ENCODE measurements at places on chromosomes 1 and 21. TPM values are rescaled to one million over a fixed set of nuclear protein-coding genes. Genes with fewer than 3 reads are reported as not detected.

The LAMB3 gene
- total RNA-seq, result 0.72 TPM

DNA sequence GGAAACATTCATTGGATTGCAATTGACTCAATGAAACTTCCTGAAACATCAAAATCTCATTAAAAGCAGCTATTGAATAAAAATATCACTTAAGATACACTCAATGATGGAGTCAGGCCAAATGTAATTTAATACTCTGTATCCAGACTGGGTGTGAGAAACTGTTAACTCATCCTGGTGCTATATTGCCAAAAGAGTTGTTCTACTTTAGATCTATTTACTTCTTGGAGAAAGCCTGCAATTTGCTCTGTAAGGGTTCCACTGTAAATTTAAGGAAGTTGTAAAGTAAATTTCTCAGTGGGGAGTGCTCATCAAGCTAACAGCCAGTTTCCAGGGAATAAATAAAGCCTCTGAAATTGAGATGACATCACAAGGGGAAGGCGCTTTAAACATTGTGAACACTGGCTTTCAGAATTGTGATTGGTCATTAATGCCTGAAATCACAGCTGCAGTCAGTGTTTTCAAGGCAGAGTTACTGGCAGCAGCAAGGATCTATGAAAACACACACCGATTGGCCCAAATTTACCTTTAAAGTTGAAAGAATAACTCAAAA lies 91.4 kb downstream of the OLFM3 start:
- no peak overlapping the region for H3K27ac ChIP-seq
- no peaks in the 10 kb centered on the region for H3K27me3 ChIP-seq
- no peaks in the 10 kb centered on the region for H3K4me1 ChIP-seq
- no peaks in the 10 kb centered on the region for H3K36me3 ChIP-seq

GRCh38 chr1:19517017-19517416 lies 31.7 kb upstream of the CAPZB start:
- H3K27me3 ChIP-seq, result peaks cover 3% of the 10 kb centered on the region
- H3K4me3 ChIP-seq, result no peak overlapping the region
- H3K4me1 ChIP-seq, result peaks cover 5% of the 10 kb centered on the region

The MTMR11 gene
- 1.7 TPM for total RNA-seq

The C1orf87 gene
- total RNA-seq, result not detected

DNA sequence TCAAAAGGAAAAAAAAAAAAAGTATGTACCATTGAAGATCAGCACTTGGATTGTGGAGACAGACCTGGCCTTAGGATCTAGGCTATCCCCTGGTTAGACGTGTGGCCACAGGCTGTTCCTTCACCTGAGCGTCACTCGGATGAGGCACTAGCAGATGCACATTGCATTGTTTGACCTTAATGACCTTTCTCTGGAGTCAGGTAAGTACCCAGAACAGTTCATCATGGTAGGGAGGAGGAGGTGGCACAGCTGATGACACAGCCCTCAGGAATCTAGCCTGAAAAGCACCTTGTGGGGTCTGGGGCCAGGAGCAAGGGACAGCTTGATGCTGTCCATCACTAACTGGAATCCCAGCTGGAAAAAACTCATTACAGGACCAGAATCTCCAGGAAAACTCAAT lies 21.2 kb downstream of the NECAP2 start:
- no peak overlapping the region for H3K4me3 ChIP-seq
- no peaks in the 10 kb centered on the region for H3K27me3 ChIP-seq
- peaks cover 44% of the 10 kb centered on the region for H3K36me3 ChIP-seq
- no peak for DNase-seq
- no peaks in the 10 kb centered on the region for H3K4me1 ChIP-seq

The SHISAL2A gene
- not detected for total RNA-seq

GRCh38 chr1:175367896-175368295 lies 175.3 kb upstream of the KIAA0040 start:
- no peak overlapping the region for H3K4me3 ChIP-seq
- H3K27me3 ChIP-seq, result no peaks in the 10 kb centered on the region
- H3K36me3 ChIP-seq, result no peaks in the 10 kb centered on the region
- no peak overlapping the region for H3K27ac ChIP-seq
- DNase-seq, result no peak
- no peaks in the 10 kb centered on the region for H3K4me1 ChIP-seq

GRCh38 chr1:76568573-76569238 lies 298.6 kb upstream of the ST6GALNAC5 start:
- no peaks in the 10 kb centered on the region for H3K27me3 ChIP-seq
- H3K4me1 ChIP-seq, result no peaks in the 10 kb centered on the region
- DNase-seq, result no peak
- no peak overlapping the region for H3K4me3 ChIP-seq

GRCh38 chr1:12026586-12026985 lies 7.3 kb downstream of the MIIP start:
- no peak for DNase-seq
- H3K4me1 ChIP-seq, result no peaks in the 10 kb centered on the region
- H3K27ac ChIP-seq, result no peak overlapping the region
- peaks cover 53% of the 10 kb centered on the region for H3K36me3 ChIP-seq
- no peaks in the 10 kb centered on the region for H3K27me3 ChIP-seq

DNA sequence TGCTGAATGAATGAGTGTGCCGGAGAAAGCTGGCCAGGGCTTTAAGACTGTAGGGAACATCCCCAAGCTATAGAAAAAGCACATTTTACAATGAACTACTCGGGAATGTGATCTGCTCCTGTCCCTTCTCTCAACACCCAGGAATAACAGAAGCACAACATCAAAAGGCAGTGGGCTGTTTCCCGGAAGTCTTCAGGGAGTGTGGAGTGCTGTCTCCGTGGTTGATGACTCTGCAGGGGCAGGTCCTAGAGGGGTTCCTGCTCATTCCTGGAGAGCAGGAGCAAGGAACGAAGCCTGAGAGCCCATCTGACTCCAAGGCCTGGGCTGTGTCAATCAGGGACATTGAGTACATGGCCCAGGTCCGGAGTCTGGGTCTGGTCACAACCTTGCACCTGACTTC lies 4.9 kb upstream of the IL22RA1 start:
- DNase-seq, result no peak
- H3K27ac ChIP-seq, result no peak overlapping the region
- H3K27me3 ChIP-seq, result peaks cover 59% of the 10 kb centered on the region
- no peak overlapping the region for H3K4me3 ChIP-seq

The AMY1B gene
- not detected for total RNA-seq

The IVL gene
- not detected for total RNA-seq

GRCh38 chr1:226092965-226093364 lies 30.4 kb downstream of the H3-3A start:
- no peaks in the 10 kb centered on the region for H3K36me3 ChIP-seq
- H3K27me3 ChIP-seq, result peaks cover 8% of the 10 kb centered on the region
- no peak overlapping the region for H3K27ac ChIP-seq
- H3K4me3 ChIP-seq, result no peak overlapping the region
- H3K4me1 ChIP-seq, result peaks cover 3% of the 10 kb centered on the region

Measured in IMR-90 (cell line).